ENCODE measurements at places on chromosomes 4 and X. TPM values are rescaled to one million over a fixed set of nuclear protein-coding genes. Genes with fewer than 3 reads are reported as not detected.
A peak's percentile ranks its signal among the peaks of the same experiment; 100 is the strongest.

GRCh38 chr4:165393051-165393450, 14.2 kb downstream of the CPE start:
- no peak for DNase-seq

Gene REST
- total RNA-seq: 13.6 TPM

DNA sequence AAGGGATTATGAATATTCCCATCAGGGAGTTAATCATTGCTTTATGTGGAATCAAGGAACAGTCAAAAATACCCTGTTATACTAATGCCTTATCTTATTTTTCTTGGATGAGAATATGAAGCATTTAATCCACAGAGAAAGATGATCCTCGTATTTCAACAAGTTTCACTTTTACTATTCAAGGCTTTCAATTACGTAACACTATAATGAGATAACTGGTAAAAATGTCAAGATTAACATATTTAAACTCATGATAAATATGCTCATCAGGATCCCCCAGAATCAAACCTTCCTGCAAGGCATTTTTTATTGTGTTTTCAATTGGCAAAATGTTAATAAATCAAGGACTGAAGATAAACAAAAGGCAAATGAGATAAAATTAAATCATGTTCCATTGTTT, 5.1 kb downstream of the ZXDA start:
- no peak for DNase-seq

DNA sequence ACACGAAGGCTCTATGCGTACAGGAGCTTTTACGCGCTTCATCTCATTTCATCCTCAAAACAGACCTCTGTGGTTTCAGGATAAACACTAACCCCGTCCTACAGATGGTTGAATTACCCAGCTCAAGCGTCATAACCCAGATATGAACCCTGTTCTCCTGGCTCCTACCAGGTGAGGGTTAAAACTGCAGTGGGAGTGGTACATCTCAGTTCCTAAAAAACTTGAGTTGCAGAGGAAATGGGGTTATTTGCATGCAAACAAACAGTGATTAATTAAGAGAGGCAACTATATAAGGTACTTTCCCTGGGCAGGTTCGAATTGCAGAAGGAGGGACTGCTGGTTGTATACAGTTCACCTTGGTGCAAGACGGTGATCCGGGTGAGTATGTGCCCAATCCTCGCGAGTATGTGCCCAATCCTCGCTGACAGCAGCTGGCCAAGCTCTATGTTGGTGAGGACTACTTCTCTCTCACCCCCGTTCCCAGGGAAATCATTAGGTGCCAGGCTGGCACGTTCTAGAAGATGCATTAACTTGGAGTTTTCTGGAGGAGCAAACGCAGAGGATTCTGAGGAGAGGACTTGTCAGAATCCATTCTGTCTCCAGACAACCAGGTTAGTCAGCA, 72.6 kb downstream of the FHDC1 start:
- DNase-seq: no peak

DNA sequence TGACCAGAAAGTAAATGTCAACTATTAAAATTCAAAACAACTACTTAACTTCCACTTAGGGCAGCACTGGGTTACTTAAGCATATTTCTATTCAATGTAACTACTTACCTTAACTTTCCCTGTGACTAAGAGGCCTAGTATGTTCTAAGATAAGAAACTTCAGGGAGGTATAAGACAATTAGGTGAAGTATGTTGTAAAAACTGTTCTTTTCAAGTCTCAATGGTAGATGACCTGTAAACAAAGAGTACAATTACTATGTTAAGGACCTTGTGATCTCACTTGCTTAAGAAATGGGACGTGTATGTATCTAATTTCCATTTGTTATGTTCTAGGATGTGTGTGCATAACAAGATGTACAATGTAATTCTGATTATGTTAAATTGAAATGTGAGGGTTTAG, 960.5 kb downstream of the CCSER1 start:
- no peak for DNase-seq

GRCh38 chrX:31609130-31609529, 537.3 kb upstream of the FTHL17 start:
- peak; percentile 57 for DNase-seq

Gene CCNQ
- total RNA-seq: 37.3 TPM

Gene ITGB1BP2
- total RNA-seq: 1.3 TPM

Gene SLC9B1
- not detected for total RNA-seq

DNA sequence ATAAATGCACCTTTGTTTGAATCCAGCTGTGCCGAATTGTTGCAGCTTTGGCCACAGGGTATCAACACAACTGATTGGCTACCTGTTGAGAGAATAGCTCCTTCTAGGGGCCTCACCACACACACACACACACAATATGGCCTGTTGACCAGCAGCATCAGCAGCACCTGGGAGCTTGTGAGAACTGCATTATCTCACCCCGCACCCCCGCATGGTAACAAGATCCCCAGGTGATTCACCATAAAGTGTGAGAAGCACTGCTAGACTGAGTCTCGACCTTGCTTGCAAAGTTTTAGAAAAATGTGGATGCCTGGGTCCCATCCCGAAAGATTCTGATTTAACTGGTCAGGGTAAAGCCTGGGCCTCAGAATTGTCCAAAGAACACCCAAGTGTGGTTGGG, 176.9 kb upstream of the PRPS2 start:
- DNase-seq: no peak

DNA sequence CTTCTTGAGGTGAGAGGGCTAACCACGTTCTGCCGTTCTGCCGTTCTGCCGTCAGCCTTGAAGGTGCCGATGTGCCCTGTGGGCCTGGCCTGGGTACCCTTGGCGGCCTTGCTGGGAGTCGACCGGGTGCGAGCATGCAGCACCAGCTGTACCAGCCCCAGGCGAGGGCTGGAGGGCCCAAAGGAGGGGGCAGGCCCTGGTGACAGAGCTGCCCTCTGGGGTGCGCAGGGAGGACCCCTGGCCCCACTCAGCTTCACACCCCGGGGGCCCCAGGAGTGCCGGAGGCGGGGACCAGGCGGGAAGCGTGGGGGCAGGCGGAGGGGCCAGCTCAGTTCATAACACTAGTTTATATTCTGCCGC, 22.1 kb downstream of the UVSSA start:
- DNase-seq: no peak

Gene KDR
- total RNA-seq: 0.48 TPM

DNA sequence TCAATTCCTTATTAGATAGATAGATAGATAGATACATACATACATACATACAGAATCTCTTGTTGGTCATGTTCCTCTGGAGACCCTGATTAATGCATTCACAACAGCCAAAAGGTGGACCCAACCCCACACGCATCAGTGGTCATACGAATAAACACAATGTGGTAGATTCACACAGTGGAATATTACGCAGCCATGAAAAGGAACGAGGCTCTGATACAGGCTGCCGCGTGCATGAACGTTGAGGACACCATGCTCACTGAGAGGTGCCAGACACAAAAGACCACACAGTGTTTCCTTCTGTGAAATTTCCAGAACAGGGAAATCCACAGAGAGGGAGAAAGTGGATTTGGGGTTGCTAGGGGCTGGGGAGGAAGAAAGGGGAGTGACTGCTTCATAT, 136.7 kb downstream of the CRLF2 start:
- no peak for DNase-seq

- DNase-seq: no peak
These were observed 12.8 kb downstream of the CYSLTR1 start for GRCh38 chrX:78314561-78314960.

GRCh38 chrX:17440258-17440657, 65.3 kb downstream of the NHS start:
- DNase-seq: no peak

GRCh38 chrX:13377550-13377934, 57.7 kb upstream of the ATXN3L start:
- peak; percentile 74 for DNase-seq

Gene ZCCHC18
- 0.39 TPM for total RNA-seq

- DNase-seq: no peak
These were observed 104.6 kb downstream of the DTHD1 start for GRCh38 chr4:36385951-36386571.
